ENCODE measurements at places on chromosomes 2 and 18.

DNA sequence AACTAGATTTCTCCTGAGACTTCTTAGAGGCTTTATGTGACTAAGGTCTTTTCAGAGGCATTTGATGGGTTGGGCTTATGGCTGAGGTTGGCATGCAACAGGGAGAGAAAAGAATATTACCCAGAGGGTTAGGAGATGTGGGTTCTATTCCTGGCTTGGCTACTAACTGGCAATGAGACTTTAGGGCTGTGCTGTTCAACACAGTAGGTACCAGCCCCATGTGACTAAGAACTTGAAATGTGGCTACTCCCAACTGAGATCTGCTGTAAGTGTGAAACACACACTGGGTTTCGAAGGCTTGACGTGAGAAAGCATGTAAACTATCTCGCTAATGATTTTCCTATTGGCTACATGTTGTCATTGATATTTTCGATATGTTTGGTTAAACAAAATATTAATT is 324.9 kb upstream of the SLC14A2 start:
- no peak overlapping the region for H3K4me3 ChIP-seq
- H3K27ac ChIP-seq: no peak overlapping the region
- H3K36me3 ChIP-seq: no peaks in the 10 kb centered on the region
- no peaks in the 10 kb centered on the region for H3K4me1 ChIP-seq
- DNase-seq: no peak

GRCh38 chr2:141557329-141558095 is 573.3 kb downstream of the LRP1B start:
- DNase-seq: peak; percentile 25
- H3K27me3 ChIP-seq: no peaks in the 10 kb centered on the region
- no peaks in the 10 kb centered on the region for H3K36me3 ChIP-seq
- no peak overlapping the region for H3K4me3 ChIP-seq

GRCh38 chr2:189379731-189380261 is 61.5 kb upstream of the WDR75 start:
- no peak overlapping the region for H3K4me3 ChIP-seq
- peak overlapping the region; percentile 39 for H3K27ac ChIP-seq
- no peaks in the 10 kb centered on the region for H3K4me1 ChIP-seq
- no peaks in the 10 kb centered on the region for H3K36me3 ChIP-seq
- no peak for DNase-seq
- H3K27me3 ChIP-seq: no peaks in the 10 kb centered on the region

DNA sequence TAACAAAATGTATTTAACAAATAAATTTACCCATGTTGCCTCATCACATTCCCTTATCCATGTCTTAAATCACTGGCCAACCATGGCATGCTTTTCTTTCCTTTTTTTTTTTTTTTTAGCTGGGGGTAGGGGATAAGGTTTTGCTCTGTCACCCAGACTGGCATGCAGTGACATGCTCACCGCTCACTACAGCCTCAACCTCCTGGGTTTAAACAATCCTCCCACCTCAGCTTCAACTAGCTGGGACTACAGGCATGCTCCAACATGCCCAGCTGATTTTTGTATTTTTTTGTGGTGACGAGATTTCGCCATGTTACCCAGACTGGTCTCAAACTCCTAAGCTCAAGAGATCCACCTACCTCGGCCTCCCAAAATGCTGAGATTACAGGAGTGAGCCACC is 266.4 kb downstream of the THSD7B start:
- H3K4me3 ChIP-seq: no peak overlapping the region
- no peak overlapping the region for H3K27ac ChIP-seq
- H3K36me3 ChIP-seq: no peaks in the 10 kb centered on the region
- no peak for DNase-seq
- no peaks in the 10 kb centered on the region for H3K4me1 ChIP-seq

GRCh38 chr2:68458981-68459380 is 8.1 kb downstream of the FBXO48 start:
- no peaks in the 10 kb centered on the region for H3K27me3 ChIP-seq
- H3K27ac ChIP-seq: no peak overlapping the region
- no peaks in the 10 kb centered on the region for H3K36me3 ChIP-seq
- no peak overlapping the region for H3K4me3 ChIP-seq
- no peaks in the 10 kb centered on the region for H3K4me1 ChIP-seq

DNA sequence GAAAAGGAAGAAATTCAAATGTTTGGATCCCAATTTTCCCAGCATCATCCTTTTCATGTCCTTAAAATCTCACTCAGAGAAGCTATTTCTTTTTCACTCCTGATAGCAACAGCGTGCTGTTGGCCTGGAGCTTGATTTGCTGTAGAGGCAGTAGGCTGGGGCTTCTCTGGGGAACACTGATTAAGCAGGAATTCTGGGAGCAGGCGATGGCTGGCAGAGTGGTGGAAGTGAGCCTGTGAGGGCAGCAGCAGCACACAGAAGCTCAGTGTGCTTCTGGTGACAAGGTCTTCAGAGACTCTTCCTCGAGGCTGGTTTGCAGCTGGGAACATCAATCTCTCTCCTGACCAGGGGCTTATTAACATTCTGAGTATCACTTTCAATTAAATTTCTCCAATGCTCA is 284.6 kb downstream of the DPP10 start:
- H3K36me3 ChIP-seq: no peaks in the 10 kb centered on the region
- no peaks in the 10 kb centered on the region for H3K27me3 ChIP-seq
- no peak for DNase-seq
- no peaks in the 10 kb centered on the region for H3K4me1 ChIP-seq
- no peak overlapping the region for H3K27ac ChIP-seq
- H3K4me3 ChIP-seq: no peak overlapping the region

DNA sequence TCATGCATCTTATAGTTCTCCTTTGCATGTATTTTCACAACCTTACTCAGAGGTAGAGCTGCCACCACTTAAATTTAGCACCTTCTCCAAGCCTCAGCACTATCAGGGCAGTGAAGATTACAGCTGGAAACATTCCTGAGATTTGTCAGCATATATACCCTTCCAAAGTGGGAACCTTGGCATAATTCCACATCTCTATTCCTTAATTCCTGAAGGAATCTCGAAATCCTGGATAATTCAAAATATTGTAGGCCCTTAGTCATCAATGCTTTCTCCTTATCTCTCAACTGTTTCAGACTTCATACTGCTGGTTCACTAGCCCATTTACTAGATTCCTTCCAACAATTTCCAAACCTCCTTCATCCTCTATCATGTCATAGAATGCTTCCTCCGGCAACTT is 87.4 kb downstream of the ITSN2 start:
- H3K27me3 ChIP-seq: no peaks in the 10 kb centered on the region
- H3K4me1 ChIP-seq: no peaks in the 10 kb centered on the region
- peaks cover 29% of the 10 kb centered on the region for H3K36me3 ChIP-seq
- H3K27ac ChIP-seq: no peak overlapping the region

DNA sequence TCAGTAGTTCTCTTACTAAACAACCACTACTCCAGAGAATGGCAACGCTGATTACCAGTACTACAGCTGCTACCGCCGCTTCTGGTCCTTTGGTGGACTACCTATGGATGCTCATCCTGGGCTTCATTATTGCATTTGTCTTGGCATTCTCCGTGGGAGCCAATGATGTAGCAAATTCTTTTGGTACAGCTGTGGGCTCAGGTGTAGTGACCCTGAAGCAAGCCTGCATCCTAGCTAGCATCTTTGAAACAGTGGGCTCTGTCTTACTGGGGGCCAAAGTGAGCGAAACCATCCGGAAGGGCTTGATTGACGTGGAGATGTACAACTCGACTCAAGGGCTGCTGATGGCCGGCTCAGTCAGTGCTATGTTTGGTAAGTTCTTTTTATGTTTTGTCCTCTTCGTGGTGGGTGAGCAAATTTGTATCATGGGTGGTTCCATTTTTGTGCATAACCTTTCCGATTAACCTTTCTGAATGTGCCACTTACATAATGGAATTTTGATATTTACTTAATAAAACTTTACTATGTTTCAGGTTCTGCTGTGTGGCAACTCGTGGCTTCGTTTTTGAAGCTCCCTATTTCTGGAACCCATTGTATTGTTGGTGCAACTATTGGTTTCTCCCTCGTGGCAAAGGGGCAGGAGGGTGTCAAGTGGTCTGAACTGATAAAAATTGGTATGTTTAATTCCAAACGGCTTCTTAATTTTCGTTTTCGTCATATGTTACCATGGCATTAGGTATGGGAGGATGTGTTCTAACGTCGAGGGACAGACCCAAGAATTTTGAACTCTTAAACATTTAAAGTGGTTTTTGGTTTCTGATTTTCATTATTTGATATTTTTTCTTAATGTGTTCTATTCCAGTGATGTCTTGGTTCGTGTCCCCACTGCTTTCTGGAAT is 1.3 kb downstream of the SLC20A1 start:
- no peak for DNase-seq
- H3K4me3 ChIP-seq: peak overlapping the region; percentile 70
- H3K27ac ChIP-seq: peak overlapping the region; percentile 91
- peaks cover 44% of the 10 kb centered on the region for H3K36me3 ChIP-seq
- no peaks in the 10 kb centered on the region for H3K27me3 ChIP-seq
- peaks cover 37% of the 10 kb centered on the region for H3K4me1 ChIP-seq
